Colonic mucosa (tissue), 4 donors: ENCODE measurements at places on chromosomes 13 and 19. TPM values are rescaled to one million over a fixed set of nuclear protein-coding genes. Genes with fewer than 3 reads are reported as not detected.
A peak's percentile ranks its signal among the peaks of the same experiment; 100 is the strongest.

GRCh38 chr13:111017755-111018459, 97.2 kb upstream of the ARHGEF7 start:
- DNase-seq, result no peak

DNA sequence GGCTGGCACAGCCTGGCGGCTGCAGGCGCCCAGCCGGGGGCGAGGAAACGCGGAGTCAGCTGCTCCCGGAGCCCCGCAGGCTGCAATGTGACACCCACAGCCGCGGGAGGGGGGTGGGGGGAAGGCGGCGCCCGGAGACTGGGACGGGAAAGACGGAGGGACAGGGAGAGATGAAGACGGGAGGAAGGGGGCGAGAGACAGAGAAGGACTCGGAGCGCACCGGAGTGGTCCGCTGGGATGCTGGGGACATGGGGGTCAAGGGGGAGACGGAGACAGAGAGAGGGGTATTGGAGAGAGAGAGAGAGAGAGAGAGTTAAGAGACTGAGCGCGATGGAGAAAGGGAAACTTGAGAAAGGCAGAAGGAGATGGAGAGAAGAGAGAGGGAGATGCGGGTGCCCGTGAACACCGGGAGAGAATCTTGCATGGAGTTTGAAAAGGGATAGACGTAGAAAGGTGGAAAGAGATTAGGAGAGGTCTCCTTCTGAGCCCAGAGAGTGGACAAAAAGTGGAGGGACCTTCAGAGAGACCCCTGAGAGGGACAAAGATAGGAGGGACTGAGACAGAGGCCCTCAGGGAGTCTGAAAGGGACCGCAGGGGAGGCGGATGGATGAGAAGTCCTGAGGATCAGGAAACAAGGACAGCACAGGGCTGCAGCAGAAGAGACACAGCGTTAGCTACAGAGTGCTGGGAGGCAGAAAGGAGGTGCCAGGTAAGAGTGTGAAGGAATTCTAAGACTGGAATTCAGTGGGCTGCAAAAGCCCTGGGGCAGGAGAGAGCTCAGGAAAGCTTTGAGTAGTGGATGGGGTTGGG, 1.0 kb downstream of the SCN1B start:
- no peak for DNase-seq

OR4F17 gene
- total RNA-seq, result not detected

GRCh38 chr19:2768365-2769132, 14.5 kb downstream of the SGTA start:
- DNase-seq, result no peak

DNA sequence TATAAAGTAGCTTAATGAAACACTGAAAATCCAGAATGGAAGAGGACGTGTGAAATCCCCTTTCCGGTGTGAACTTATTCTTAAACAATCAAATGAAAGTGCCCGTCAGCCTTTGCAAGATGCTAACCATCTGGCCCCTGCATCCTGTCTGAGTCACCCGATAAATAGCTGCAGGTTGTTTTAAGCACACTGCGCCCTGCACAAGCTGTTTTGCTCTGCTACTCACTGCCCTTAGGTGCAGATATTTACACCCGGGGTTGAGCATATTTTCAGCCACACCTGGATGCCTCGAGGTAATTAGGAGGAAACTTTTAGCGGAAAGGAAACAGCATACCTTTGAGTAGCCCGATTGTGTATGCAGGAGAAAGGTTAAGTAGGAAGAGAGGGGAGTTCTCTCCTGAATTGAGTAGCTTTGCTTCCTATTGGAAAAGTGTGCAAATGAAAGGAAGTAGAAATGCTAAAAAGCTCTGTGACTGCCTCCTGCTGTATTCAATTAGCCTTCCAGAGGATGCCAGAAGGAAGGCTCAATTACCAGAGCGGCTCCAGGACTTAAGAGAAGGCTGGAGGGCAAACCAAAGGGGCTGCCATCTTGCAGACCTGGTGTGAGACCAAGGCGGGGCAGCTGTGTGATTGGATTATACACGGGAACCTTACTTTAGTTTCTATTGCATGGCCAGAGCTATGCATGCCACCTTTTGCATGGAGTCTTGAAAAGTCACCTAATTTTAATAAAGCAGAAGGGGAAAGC, 42.5 kb downstream of the IRS2 start:
- peak; percentile 38 for DNase-seq

GRCh38 chr19:58549664-58550361, 5.1 kb downstream of the CHMP2A start:
- DNase-seq, result no peak

RGL3 gene
- total RNA-seq, result 13.8 TPM

DNA sequence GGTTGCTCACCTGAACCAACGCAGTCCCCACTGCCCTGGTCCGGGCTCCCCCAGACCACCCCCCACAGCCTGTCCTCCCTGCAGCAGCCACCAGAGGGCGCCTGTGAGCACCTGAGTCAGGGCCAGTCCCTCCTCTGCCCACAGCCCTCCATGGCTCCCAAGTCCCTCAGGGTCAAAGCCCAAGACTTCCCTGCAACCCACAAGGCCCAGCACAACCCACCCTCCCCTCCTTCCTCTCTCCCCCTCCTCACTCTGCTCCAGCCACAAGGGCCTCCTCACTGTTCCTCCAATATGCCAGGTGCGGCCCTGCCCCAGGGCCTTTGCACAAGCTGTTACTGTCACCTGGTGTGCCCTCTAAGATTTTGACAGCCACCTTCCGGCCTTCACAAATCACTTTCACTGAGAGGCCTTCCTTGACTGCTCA, 10.9 kb downstream of the GNA15 start:
- DNase-seq, result peak; percentile 43

ZNF540 gene
- total RNA-seq, result 1.2 TPM

CEACAM8 gene
- total RNA-seq, result 0.85 TPM

DNA sequence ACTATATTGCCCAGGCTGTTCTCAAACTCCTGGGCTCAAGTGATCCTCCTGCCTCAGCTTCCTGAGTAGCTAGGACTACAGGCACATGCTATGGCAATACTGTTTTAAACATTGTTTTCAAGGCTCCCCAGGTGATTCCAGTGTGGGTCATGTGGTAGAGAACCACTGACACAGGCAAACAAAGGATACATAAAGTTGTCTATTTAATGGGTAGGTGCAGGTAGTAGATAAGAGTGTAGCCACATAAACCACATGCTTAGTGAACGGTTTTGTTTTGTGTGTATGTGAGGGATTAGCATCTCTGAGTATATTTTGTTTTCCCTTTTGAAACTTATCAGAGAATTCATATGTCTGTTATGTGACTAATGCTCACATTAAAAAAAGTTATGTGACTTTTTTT, 36.7 kb downstream of the USPL1 start:
- no peak for DNase-seq

DNA sequence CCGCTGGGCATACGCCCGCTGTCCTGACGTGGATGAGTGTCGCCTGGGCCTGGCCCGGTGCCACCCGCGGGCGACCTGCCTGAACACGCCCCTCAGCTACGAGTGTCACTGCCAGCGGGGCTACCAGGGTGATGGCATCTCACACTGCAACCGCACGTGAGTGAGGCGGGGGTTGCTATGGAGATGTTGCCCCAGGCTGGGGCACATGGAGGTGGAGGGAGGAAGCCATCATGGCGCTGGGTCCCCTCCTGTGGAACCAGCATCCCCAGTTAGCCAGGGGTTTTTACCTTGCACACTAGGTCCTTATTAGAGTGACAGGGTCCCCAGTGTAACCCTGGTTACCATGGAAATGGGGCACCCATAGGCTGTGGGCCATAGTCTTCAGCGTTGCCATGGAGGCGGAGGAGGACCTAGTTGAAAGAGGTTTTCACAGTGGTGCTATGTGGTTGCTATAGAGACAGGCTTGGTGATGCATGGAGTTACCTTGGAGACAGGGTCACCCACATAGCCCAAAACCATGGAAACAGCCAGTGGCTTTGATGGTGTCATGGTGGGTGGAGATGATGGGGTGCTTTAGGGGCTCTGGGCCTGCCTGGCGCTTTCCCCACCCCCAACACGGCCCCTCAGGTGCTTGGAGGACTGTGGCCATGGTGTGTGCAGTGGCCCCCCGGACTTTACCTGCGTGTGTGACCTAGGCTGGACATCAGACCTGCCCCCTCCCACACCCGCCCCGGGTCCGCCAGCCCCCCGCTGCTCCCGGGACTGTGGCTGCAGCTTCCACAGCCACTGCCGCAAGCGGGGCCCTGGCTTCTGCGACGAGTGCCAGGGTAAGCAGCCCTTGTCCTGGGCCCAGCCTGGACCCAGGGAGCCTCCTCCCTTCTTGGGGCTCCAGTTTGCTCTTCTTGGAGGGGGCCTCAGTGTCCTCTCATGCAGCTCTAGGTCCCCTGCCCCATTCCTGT, 27.1 kb downstream of the MEGF8 start:
- no peak for DNase-seq

GRCh38 chr19:45244133-45244794, 943 bp downstream of the EXOC3L2 start:
- no peak for DNase-seq

- DNase-seq, result no peak
Observed at GRCh38 chr13:44326961-44327360, 46.7 kb upstream of the SERP2 start.

PSG11 gene
- not detected for total RNA-seq

GRCh38 chr19:46150606-46151005, 2.6 kb downstream of the IGFL2 start:
- DNase-seq, result no peak

DNA sequence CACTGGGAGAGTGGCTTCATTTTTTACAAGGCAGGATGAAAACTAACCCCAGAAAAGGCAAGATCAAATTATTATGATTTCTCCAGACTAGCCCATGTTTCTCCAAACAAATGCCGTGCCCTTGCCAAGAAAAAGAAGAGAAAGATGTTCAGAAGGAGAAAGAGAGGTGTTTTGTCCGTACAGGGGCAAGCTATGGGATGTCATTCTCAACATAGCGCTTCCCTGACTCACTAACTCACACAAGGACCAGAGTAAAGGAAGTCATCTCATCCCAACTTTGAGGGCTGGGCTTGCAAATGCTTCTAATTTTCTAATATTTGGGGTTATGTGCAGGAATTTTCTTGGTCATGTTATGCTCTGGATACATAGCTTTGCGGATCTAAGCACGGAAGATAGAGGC, 224.2 kb upstream of the MAB21L1 start:
- no peak for DNase-seq

DNA sequence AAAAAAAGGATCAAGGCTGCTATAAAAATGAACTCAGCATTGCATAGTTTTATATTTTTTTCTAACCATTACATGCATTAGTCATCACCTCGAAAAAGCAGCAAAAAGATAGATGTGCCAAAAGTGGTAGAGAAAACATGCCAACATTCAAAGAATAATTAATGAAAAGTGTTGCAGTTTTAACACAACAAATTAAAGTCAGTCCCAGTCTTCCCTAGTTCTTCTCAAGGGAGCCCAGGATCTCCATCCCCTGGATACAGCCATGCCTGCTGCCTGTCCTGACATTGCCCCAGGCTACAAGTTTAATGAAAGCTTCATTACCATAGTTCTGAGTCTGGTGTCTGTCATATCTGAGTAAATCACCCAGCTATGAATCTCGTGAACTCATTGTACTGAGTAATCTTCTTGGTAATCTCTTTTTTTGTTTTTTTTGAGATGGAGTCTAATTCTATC, 116.6 kb upstream of the KLF12 start:
- no peak for DNase-seq

DNA sequence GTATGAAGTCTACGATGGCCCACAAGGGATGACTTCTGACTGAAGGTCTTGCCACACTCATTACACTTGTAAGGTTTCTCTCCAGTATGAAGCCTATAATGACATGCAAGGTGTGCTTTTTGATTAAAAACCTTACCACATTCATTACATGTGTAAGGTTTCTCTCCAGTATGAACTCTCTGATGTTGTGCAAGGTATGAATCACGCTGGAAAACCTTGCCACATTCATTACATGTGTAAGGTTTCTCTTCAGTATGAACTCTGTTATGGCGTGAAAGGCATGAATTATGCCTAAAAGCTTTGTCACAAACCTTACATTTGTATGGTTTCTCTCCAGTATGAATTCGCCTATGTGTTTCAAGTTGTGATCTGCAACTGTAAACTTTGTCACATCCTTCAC, 15.0 kb upstream of the ZNF83 start:
- DNase-seq, result no peak

DNA sequence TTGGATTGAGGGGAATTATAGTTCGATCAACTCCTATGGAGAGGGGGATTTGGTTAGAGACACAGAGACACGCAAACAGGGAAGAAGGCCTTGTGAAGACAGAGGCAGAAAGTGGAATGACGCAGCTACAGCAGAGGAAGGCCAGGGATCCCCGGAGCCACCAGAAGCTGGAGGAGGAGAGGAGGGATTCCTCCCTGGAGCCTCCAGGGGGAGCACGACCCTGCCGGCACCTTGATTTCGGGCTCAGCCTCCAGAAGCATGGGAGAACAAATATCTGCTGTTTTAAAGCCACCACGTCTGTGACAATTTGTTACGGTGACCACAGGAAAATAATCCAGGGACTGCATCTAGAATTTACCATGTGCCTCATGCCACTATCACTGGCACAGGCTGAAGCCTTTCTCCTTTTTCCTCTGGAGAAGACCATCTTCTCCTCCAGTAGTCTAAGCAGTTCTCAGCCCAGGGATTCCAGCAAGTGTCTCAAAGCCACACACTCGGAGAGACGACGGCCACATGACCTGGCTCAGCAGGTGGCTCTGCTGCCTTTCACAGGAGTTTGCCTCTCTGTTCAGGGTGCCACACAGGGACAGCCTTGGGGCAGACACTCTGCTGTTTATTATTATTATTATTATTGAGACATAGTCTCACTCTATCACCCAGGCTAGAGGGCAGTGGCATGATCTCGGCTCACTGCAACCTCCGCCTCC, 39.9 kb upstream of the CCNE1 start:
- peak; percentile 33 for DNase-seq

URAD gene
- 40.7 TPM for total RNA-seq

DNA sequence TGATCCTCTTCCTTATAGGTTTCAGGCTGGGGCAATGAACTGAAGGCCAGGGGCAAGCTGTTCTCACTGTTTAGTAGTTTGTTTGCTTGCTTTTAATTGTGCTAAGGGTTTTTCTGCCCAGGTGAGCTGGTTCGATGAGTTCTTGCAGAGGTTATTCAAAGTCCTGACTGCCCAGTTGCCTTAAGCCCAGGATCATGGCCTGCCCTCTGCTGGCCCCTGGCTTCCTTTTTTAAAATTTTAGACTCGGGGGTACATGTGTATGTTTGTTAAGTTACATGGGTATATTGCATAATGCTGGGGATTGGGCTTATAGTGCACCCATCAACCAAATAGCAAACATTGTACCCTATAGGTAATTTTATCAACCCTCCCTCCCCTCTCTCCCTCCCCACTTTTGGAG, 65.7 kb downstream of the ZNF536 start:
- no peak for DNase-seq

GRCh38 chr19:33194532-33194885, 379 bp downstream of the LRP3 start:
- no peak for DNase-seq

GRCh38 chr19:34644991-34645461, 31.9 kb downstream of the SCGB2B2 start:
- no peak for DNase-seq

SIGLEC10 gene
- 2.7 TPM for total RNA-seq

- DNase-seq, result no peak
Observed at GRCh38 chr19:30473334-30473867, 101.2 kb downstream of the ZNF536 start.

DHDH gene
- not detected for total RNA-seq

- no peak for DNase-seq
Observed at GRCh38 chr19:6521718-6522646, 8.8 kb upstream of the TNFSF9 start.

COL5A3 gene
- 5.5 TPM for total RNA-seq

EEF2 gene
- 2,109 TPM for total RNA-seq
